Foreskin keratinocyte (primary cell): ENCODE measurements at places on chromosomes 4 and X. TPM values are rescaled to one million over a fixed set of nuclear protein-coding genes. Genes with fewer than 3 reads are reported as not detected.

The TXK gene
- not detected in 2 replicates for total RNA-seq

The ATP2B3 gene
- not detected in 2 replicates for total RNA-seq

The ARMCX5 gene
- 7.7 and 11.1 TPM in 2 replicates for total RNA-seq

The EDA2R gene
- 1.7 and 2.9 TPM in 2 replicates for total RNA-seq

The MAP9 gene
- total RNA-seq: 12.0 and 12.3 TPM in 2 replicates

The TAF7L gene
- 0.03 TPM in 1 of 2 replicates, not detected in the other for total RNA-seq

The ZNF81 gene
- total RNA-seq: 3.9 and 5.3 TPM in 2 replicates

The GLRA3 gene
- not detected in 2 replicates for total RNA-seq

The ANXA3 gene
- total RNA-seq: 407 and 415 TPM in 2 replicates

The NDNF gene
- not detected in 2 replicates for total RNA-seq

The IL2 gene
- total RNA-seq: not detected in 2 replicates

The COX7B2 gene
- total RNA-seq: not detected in 2 replicates

The MCF2 gene
- total RNA-seq: 0.21 and 0.31 TPM in 2 replicates

DNA sequence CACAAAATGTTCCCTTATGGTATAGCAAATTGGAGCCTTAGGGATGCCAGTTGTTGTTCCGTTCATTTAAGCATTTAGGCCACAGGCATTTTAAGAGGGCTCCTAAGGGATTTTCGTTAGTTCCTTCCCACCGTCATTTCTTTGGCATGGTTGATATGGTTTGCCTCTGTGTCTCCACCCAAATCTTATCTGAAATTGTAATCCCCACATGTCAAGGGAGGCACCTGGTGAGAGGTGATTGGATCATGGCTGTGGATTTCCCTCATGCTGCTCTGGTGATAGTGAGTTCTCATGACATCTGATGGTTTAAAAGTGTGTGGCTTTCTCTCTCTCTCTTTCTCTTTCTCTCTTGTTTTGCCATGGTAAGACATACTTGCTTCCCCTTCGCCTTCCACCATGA, 104.1 kb downstream of the ASB9 start:
- no peak for DNase-seq

GRCh38 chrX:101507986-101508385, 22.7 kb downstream of the ARMCX4 start:
- DNase-seq: peak; percentile 39

DNA sequence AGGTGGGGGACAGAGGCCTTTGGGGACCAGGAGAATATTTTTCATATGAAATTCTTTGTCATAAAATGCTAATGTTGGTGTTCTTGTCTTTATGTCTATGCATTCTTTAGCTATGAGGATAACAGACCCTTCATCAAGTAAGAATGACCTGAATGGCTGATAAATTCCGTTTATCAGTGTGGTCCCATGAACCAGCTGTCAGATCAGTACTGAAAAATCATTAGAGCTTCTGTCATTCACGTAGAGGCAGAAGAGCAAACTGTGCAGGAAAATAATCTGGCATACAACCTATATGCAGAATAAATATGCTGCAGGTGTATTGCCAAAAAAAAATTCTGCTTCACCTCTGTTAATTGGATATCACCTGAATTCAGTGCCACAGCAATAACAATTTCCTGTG, 828.6 kb downstream of the ADGRL3 start:
- no peak for DNase-seq

DNA sequence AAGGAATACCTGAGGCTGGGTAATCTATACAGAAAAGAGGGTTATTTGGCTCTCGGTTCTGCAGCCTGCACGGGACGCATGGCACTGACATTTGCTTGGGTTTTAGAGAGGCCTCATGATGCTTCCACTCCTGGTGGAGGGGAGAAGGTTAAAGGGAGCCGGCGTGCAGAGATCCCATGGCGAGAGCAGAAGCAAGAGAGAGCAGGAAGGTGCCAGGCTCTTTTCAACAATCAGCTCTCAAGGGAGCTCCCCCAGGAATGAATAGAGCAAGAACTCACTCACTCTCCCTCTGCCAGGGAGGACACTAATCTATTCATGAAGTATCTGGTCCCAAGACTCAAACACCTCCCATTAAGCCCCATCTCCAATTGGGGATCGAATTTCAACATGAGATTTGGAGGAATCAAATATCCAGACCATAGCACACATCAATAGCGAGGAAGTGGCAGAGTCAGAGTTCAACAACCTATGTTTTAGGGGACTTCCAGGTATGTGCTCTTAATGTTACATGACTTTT, 109.8 kb downstream of the SORBS2 start:
- no peak for DNase-seq

DNA sequence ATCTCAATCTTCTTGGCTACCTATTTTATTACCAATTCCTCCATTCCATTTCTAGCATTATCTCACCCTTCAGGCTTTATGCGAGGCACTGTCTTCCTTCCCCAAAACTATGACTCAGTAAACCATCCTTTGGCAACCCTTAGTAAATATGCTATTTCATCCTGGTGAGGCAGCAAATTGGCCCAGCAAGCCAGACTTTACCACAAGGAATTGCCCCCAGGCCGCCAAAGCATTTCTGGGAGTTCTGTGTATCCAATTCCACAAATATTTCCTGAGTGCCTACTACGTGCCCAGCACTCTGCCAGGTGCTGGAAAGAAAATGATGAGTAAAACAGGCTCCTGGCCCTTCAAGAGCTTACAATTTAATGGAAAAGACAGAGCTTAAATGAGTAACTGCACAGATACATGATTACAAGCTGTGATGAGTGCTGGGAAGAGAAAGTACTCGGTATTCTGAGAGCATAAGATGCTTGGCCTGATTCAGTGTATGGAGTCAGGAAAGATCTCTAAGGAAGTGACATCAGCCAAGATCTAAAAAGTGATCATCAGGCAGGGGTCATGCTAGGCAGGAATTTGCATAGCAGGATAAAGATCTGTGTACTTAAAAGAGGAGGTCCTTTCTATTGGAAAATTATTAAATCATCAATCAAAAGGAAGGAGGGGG, 193.8 kb downstream of the ADAMTS3 start:
- DNase-seq: peak; percentile 91

GRCh38 chrX:38900719-38901118, 99.5 kb downstream of the MID1IP1 start:
- no peak for DNase-seq

DNA sequence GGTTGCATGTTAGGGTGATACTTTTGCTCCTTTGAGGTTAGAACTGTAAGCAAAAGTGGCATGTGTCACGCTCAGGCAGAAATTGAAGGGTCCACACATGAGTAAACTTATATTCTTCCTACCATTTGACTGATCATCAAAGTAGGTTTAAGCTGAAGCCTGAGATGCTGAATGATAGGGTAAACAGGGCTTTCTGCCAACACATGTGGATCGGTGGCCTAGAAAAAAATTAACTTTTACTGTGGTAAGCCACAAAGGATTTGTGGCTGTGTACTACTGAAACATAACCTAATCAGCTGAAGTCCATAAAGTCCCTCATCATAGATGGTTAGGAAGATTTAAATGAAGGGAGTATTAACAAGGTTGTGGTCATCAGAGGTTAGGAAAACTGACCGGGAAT, 1070.1 kb downstream of the STPG2 start:
- no peak for DNase-seq

GRCh38 chr4:41202820-41203568, 11.3 kb downstream of the APBB2 start:
- no peak for DNase-seq

GRCh38 chr4:19155568-19155967, 1096.1 kb upstream of the SLIT2 start:
- no peak for DNase-seq

- peak; percentile 26 for DNase-seq
These were observed 3.4 kb upstream of the IGBP1 start for GRCh38 chrX:70129816-70130215.

- no peak for DNase-seq
These were observed 1.3 kb downstream of the SLC9A7 start for GRCh38 chrX:46757593-46757992.

- no peak for DNase-seq
These were observed 7.3 kb downstream of the FGFBP2 start for GRCh38 chr4:15955670-15956069.

- DNase-seq: no peak
These were observed 16.5 kb upstream of the ENPP6 start for GRCh38 chr4:184234155-184234554.

GRCh38 chr4:176334066-176334465, 14.3 kb downstream of the SPCS3 start:
- no peak for DNase-seq

DNA sequence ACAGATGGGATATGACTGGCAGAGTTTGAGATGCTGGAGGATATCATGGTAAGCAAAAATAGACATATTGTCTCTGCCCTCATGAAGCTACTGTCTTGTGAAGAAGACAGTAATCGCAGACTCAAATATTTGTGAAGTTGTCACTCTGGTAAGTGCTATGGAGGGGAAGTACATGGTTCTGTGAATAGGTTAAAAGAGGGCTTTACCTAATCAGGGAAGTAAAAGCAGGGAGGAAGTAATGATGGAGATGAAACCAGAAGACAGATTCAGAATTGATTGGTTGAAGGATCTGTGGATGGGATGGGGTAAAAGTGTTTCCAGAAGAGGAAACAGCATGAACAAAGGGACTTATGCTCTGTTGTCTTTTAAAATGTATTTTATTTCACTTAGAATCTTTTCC, 19.3 kb upstream of the MAGED1 start:
- DNase-seq: no peak

GRCh38 chr4:15755321-15756155, 22.6 kb upstream of the CD38 start:
- peak; percentile 12 for DNase-seq

DNA sequence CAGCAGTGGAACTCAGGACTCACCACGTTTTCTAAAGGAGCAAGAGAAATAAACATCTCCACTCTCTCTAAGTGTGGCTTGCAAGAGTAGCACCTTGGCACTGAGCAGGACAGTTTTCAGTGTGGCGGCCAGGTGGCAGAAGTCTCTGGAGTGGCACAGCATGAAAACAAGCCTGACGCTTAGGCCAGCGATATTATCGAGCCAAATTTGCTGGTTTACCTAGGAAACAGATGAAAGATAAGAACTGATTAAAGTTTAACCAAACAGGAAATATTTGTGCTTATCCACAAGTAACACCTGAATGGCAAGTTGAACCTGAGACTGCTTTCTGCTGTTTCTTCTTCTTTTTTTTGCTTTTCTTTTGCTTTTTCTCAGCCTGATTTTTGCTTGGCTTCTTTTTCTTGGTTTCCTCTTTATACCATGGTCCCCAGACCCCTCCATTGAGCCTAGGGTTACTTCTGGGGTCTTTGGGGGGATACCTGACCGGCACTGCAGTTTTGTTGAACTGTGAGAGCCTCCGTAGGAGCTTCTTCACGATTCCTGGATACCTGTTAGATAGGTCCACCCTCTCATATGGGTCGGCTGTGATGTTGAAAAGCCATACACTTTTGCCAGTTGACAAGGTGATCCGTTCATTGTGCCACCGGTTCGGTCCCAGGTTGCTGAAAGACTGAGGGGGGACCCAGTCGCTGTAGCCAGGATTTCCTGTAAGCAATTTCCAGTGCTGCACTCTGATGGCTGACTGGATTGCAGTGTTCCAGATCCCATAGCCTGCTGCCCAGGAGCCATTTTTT, 77.3 kb downstream of the ARSJ start:
- no peak for DNase-seq

GRCh38 chr4:169922632-169923276, 103.4 kb downstream of the MFAP3L start:
- no peak for DNase-seq

- DNase-seq: no peak
These were observed 544.7 kb downstream of the SPRY1 start for GRCh38 chr4:123941306-123941705.

DNA sequence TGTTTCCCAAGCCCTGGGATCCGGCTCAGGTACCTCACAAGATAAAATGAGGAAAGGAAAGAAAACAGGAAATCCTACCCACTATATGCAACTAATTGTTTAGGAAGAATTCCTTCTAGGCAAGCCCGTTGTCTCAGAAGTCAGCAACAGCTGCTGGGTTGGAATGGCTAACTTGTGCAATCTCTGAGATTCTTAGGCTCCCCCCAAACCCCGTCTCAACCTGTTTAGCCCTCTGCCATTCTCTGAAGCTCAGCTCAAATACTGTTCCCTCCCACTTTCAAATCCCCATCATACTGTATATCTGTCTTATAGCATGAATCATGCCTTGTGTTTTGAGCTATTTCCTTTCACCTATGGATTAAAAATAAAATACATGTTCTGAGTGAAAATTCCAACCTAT, 28.9 kb downstream of the STARD8 start:
- DNase-seq: peak; percentile 20

GRCh38 chrX:23773601-23774175, 9.3 kb upstream of the SAT1 start:
- DNase-seq: no peak

- DNase-seq: no peak
These were observed 112.9 kb downstream of the CPZ start for GRCh38 chr4:8705161-8706145.

DNA sequence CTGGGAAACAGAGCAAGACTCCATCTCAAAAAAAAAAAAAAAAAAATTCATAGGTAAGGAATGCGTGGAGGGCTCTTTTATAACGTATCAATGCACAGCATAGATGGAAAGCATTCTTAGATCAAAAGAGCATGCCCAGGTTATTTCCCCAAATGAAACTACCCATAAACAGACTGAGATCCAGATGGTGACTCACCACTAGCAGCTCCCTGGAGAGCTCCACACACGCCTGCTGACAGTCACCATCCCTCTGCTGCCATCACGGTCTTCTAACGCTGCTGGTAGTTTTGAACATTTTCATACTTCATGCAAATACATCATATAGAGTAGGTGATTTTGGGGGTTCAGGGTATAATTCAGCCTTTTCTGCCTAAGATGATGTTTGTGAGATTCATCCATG, 136.9 kb downstream of the ASMT start:
- DNase-seq: no peak

DNA sequence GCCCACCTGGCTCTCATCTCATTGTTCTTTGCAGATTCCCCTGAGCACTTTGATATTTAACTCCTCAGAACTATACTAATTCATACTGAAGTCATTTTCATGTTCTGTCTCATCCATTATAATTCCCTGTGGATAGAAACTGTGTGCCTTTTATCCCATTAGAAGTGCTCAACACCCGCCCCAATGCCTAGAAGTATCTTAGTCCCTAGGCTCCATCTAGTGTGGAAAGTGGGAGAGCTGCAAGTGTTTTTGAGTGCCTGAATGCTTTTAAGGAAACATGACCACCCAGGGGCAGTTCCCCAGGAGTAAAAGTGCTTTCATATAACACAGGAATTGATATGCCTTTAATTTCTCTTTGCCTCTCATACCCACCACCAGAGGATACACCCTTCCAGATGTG, 117.0 kb downstream of the CHRDL1 start:
- no peak for DNase-seq

DNA sequence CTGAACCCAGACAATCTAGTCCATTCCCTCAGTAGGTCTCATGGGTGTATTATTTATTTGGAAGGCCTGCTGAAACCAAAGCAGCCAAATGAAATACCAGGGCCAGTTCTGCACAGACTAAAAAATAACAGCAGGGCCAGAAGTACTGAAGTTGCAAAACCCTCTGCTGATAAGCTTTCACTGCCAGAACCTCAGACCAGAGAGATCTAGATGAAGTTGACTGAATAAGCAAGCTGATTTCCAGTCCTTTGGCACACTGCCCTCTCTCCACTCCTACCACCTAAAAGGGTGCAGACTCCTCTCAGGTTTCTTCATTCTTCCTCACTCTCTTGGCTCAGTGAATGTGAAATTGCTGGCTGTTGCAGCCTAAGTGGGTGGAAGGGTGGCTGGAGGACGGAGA, 276.7 kb upstream of the KLF3 start:
- no peak for DNase-seq

GRCh38 chrX:26019386-26019785, 118.8 kb upstream of the MAGEB18 start:
- DNase-seq: no peak
